ENCODE measurements at places on chromosomes 12 and 14.

DNA sequence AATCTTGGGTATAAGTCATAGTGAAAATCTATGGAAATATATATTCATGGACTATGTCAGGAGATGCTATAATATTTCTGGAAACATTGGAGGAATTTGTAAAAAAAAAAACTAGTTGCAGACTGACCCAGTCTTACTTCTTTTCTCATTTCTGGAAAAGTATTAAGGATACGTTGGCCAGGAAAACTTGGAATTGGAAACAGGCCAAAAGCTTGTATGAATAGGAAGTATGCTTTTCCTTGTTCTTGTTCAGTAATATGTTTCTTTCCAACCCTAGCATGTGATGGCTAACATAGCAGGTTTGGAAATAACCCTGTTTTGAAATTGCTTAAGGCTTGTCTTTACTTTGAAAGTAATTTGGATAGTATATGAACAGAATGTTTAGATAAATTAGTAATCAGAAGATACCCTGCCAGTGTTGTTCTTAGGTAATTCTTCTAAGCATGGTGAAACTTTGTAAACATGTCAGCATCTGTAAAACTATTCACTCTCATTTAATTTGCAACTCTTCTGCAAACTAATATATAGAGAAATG is 316.2 kb downstream of the NPAS3 start:
- DNase-seq, result no peak

DNA sequence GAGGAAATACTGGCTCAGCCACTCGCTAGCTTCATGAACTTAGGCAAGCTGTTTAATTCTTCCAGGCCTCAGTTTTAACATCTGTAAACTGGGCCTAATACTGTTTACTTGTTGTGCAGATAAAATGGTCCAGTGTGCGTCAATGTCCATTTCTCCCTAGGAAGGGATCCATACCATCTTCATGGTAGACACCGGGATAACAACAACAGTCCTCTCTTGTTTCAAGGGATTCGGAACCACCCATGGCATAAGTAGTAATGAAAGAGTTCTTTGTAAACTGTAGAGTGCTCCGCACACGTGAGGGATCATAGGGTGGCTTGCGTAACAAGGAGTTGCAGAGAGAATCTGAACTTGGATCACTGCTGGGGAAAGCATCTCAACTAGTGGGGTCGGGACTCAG is 17.3 kb upstream of the CHGA start:
- DNase-seq, result no peak

GRCh38 chr12:95643256-95643655 is 92.0 kb upstream of the USP44 start:
- DNase-seq, result no peak

DNA sequence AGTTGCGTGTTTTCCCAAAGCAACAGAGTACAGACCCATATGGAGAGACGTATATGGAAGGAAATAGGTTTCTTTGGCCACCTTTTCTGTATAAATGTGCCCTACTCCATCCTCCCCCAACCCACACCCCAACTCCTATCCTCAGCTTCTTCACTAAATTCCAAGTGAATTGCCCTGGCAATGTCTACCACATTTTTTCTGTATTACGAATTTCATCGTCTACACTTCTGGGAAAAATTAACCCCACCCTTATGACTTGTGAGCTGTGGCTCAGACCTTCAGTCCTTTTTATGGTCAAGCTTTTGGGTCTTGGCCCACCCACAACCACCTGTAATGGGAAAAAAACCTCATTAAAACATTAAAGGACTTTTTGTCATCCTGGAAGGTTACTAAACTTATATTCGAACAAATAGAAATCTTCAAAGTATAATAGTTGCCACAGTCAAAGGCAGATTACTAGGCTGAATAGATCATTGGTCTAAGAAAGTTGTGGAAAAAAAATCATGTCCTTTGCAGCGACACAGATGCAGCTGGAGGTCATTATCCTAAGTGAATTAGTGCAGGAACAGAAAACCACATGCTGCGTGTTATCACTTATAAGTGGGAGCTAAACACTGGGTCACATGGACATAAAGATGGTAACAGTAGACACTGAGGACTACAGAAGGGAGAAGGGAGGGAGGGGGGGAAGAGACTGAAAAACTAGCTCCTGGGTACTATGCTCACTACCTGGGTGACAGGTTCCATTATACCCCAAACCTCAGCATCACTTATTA is 15.7 kb upstream of the NFKBIA start:
- DNase-seq, result no peak

- DNase-seq, result peak; percentile 44
Measured at GRCh38 chr12:56087220-56087619, 7.3 kb downstream of the ERBB3 start.

- DNase-seq, result peak; percentile 27
Measured at GRCh38 chr14:26766726-26767125, 168.9 kb upstream of the NOVA1 start.

- DNase-seq, result peak; percentile 96
Measured at GRCh38 chr12:46915082-46915481, 89.3 kb upstream of the SLC38A4 start.

- DNase-seq, result no peak
Measured at GRCh38 chr12:90489141-90489540, 465.8 kb downstream of the CCER1 start.

DNA sequence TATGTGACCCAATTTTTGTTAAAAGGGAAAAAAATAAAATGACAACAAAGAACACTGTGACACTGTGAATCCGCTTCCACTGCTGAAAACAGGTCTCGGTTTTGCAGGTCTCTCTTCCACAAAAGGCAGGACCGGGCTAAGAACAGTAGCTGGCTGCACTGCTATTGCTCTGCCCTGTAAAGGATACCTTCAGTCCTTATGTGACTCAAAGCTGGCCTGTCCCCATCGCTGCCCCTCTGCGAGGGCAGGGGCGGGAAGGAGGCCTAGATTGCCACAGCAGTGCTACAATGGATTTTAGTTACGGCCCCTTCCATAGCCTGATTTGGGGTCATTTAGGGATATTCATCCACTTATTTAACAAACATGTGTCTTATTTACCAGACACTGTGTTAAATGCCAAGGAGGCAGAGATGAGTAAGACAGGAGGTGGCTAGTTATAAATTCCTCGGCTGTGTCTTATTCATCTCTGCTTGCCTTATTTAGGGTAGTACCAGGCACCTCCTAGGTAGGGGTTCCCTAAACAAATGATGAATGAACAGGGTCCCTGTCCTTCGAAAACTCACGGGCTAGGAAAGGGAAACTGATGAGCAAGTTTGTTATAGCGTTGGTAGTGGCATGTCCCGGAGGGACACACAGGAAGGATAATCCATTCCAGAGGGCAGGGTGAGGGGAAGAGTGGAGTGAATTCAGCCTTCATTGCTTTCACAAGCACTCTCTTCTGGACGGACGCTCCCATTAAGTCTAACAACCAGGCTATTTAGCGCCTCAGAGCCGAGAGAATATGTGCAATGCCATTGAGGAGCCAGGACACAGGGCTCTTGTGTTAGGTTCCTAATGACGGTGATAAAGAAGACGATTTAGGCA is 73.3 kb downstream of the EID3 start:
- DNase-seq, result peak; percentile 66

DNA sequence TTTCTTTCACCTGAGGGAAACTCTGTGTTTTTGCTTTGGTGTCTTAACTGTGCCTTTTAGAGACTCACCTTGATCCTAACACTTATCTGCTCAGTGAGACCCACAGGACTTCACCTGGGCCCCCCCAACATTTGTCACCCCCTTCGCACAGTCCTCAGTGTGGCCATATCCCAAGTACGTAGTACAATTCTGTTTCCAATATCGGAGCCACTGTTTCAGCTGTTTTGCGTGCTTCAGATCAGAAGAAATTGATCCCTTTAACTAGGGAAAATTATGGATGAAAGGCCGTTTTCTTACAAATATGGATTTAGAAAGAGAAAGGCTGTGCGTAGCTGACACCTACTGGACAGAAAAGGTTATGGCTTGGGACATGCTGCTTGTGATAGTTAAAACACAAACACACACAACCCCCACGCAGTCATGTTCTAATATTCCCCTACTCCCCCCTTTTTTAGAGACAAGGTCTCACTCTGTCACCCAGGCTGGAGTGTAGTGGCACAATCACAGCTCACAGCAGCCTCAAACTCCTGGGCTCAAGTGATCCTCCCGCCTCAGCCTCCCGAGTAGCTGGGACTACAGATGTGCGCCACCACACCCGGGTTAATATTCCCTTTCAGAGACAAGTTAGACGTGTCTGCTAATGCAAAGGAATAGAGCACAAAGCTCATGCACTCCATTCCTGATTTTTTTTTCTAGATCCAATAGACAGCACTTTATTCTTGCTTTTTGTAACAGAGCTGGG is 3.6 kb upstream of the SLC7A8 start:
- DNase-seq, result peak; percentile 48

DNA sequence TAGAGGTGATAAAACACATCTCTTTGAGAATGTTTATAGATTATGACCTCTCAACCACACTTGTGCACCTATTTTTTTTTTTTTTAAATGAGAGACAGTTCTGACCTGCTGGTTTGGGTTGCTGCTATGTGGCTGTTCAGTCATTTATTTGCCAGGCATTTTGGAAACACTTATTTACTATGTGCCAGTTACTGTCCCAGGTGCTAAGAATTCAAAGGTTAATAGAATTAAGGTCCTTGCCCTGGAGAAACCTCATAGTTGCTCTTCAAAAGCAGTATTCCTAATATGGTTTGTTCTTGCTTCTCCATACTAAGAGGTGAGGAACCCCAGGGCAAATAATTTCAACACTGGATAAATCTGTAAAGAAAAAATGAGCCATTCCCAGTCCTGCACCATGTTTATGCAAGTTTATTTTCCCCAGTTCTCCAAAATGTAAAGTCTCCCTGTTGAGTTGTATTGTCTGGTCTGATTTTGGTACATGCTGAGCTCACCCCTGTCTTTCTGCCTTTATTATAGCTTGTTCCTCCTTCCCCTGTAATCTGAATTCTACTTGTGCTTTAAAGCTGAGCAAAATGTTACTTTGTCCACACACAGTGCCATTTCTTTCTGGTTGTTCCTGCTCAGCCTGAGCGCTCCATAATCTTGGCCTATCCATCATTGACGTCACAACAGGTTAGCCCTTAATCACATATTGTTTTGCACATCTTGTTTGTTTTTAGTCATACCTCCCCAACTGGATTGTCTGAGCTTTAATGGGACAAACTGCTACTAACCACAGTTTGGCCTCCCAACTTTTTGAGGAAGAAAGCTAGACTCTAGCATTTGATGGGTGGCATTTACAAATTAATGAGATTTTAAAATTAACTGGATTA is 56.7 kb downstream of the SRGAP1 start:
- DNase-seq, result no peak

GRCh38 chr14:89924268-89924667 is 30.3 kb downstream of the EFCAB11 start:
- no peak for DNase-seq

- DNase-seq, result no peak
Measured at GRCh38 chr14:94509356-94509755, at the start of gene SERPINA12. Gene SERPINA12 (minus strand): TSS chr14:94509469. CDS start chr14:94498397, 11,072 bp downstream.

DNA sequence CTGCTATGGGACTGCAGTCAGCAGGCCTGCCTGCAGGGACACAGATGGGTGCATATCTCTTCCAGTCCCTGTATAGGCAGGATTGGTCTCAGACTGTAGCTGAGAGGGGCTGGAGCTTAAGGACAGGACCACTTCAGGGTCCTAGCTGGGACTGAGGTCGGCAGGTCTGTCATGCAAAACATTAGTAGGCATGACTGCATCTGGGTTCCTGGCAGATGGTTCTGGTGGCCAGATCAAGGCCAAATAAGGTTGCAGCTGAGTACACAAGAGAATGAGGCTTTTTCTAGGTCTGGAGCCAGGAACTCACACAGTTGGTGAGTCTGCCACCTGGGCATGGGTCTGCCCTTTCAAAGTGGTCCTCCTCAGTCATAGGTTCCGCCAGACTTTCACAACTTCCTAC is 155.8 kb downstream of the TPH2 start:
- DNase-seq, result no peak

GRCh38 chr14:32197919-32198318 is 3.9 kb upstream of the RNU6-7 start:
- no peak for DNase-seq

- peak; percentile 52 for DNase-seq
Measured at GRCh38 chr12:111753144-111753881, 13.4 kb upstream of the ALDH2 start.

DNA sequence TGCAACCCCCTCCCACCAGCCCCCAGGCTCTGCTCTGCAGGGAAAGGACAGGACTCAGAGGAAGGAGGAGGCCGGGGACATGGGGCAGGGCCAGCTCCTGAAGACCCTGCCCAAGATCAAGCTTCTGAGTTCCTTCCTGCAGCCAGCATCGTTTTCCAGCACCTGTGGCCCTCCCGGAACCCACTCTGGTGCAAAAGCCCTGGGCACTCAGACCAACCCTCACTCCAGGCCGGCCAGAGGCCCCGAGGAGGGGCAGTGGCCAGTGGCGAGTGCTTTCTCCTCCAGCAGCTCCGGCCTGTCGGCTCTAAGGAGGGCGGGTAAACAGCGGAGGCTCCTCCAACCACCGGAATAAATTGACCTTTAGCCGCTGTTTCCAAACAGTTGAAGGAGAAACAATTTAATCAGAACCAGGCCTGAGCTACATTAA is 10.8 kb downstream of the TMEM179 start:
- DNase-seq, result peak; percentile 15

DNA sequence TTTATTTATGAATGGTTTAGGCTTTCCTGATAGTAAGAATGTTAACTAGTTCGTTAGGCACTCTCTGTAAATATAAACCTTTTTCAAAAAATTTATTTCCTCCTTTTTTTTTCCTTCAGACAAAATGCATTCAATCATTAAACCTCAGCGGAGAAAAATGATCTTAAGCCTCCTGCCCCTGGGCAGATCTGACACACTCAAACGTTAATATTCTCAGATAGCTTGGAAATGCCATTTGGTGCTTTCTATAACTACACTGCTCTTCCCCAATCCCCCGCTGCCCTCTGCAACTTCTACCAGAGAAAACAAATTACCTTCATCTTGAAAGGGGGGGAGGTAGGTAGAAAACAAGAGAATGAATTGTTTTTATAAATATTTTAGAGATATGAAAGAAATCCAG is 521.2 kb downstream of the MED13L start:
- DNase-seq, result no peak

DNA sequence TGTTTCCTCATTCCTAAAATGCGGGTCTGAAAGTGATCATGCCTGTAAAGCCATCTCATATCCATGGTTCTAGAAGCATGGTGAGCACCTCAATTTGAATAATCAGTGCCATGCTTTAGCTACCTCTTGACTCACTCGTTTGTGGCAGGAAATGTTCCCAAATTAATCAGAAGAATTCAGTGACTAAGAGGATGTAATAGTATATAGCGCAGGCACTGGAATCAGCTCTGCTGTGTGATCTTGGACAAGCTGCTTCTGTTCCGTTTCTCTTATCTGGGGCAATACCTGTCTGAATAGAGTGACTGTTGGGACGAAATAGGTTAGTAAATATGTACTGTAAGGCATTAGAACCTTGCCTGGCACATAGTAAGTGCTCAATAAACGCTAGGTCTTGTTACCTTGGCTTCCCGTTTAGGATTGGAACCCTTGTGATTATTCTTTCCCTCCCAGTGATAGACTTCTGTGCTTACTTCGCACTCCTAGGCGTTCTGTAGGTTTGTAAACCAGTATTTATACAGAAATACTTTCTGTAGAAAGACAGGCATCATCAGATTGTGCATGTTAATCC is 820 bp upstream of the SMAGP start:
- DNase-seq, result peak; percentile 92

- no peak for DNase-seq
Measured at GRCh38 chr12:165862-166368, 48.0 kb downstream of the SLC6A12 start.

GRCh38 chr14:76227450-76228050 is 75.8 kb downstream of the GPATCH2L start:
- peak; percentile 80 for DNase-seq

- no peak for DNase-seq
Measured at GRCh38 chr12:31962076-31962475, 2.9 kb downstream of the RESF1 start.

All from foreskin fibroblast (primary cell).